ENCODE measurements at places on chromosomes 2 and 18. TPM values are rescaled to one million over a fixed set of nuclear protein-coding genes. Genes with fewer than 3 reads are reported as not detected.

Gene WNT6
- polyA plus RNA-seq = 0.24 TPM

Gene ALLC
- polyA plus RNA-seq = not detected

Gene ERFE
- 0.94 TPM for polyA plus RNA-seq

Gene DCC
- polyA plus RNA-seq = 0.58 TPM

Gene REG3G
- 5.0 TPM for polyA plus RNA-seq

Gene TRPM8
- polyA plus RNA-seq = 0.15 TPM

Gene DYNAP
- 0.37 TPM for polyA plus RNA-seq

Gene NPAS2
- 20.4 TPM for polyA plus RNA-seq

Gene CFC1
- polyA plus RNA-seq = 3.7 TPM

Gene UGT1A9
- not detected for polyA plus RNA-seq

Gene C2orf80
- 0.84 TPM for polyA plus RNA-seq

Gene DSG1
- 0.19 TPM for polyA plus RNA-seq

Gene B3GNT7
- polyA plus RNA-seq = 43.5 TPM

Gene MERTK
- 8.7 TPM for polyA plus RNA-seq

Gene SAG
- polyA plus RNA-seq = 0.36 TPM

Gene FOXI3
- polyA plus RNA-seq = not detected

GRCh38 chr2:170354855-170355780 is 177.2 kb downstream of the MYO3B start:
- no peak overlapping the region for H3K27ac ChIP-seq
- H3K4me3 ChIP-seq = no peak overlapping the region
- no peaks in the 10 kb centered on the region for H3K36me3 ChIP-seq

DNA sequence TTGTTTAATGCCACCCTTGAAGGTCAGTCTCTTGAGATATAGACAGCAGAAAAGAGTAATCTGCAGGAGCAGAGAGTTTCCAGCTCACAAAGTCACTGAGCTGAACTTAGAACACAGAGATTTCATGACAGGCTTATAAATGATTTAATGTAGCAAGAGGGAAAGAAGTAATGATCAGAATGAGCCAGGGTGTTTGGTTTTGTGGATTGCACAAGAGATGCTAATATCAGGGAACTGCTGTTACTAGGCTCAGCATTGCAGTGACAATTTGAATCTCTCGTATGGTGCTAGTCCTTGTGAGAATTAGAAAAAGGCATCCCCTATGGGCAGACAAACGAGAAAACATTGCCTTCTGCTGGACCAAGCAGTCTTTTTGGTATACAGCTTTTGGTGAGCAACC is 61.7 kb upstream of the ITGB6 start:
- no peaks in the 10 kb centered on the region for H3K36me3 ChIP-seq
- no peak for DNase-seq

DNA sequence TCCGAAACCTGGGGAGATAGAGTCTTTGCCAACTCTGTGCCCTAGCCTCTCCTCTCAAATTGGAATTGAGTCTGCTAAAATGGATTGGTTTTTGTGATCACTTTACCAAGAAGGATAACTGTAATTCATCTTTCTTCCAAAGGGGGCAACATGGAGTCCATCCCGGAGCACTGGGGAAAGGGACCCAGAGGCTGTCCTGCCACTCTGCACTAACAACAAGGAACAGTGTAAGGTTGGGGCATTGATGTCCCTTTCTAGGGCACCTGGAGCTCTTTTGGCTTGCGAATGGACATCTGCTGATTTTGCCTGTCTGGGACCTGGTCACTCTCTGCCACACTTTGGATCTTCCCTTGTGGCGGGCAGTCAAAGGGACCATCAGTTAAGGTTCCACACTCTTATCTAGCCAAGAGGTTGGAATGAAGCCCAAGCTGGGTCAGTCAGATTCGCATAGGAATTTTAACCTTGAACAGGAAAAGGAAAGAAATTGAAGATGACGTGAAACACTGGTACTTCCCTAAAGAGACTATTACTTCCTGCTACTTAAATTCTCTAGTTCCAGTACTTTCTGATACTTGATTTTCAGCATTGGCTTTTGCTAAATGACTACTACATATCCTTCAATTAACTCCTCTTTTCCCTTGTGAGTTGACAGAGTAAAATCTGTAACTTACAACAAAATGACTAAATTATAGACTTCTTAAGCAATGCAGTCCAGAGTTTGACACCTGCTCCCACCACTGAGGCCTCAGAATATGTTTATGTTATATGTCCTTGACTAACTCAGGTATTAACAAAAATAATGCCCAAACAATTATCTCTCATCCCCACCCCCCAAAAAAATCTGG is 64.7 kb upstream of the KLF7 start:
- no peaks in the 10 kb centered on the region for H3K4me1 ChIP-seq
- no peak overlapping the region for H3K4me3 ChIP-seq
- no peaks in the 10 kb centered on the region for H3K36me3 ChIP-seq
- peaks cover 8% of the 10 kb centered on the region for H3K27me3 ChIP-seq

- H3K36me3 ChIP-seq = no peaks in the 10 kb centered on the region
- no peak overlapping the region for H3K4me3 ChIP-seq
- H3K4me1 ChIP-seq = no peaks in the 10 kb centered on the region
- no peak overlapping the region for H3K27ac ChIP-seq
- no peaks in the 10 kb centered on the region for H3K27me3 ChIP-seq
- no peak for DNase-seq
These were observed 203.1 kb downstream of the NCKAP5 start for GRCh38 chr2:133365117-133365516.

DNA sequence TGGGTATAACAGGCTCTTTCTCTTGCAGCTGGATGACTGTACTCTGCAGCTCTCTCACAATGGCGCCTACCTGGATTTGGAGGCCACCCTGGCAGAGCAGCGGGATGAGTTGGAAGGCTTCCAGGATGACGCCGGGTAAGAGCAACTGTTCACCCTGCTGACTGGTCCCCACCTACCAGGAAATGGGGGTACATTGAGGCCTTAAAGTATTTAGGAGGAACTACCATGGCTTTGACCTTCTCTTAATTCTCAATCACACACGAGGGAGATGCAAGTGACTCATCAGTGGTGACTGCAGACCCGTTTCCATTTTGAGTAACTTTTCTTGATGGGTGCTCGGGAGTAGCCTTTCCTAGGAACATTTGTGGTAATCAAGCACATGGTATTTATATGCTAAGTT is 58.0 kb downstream of the FHOD3 start:
- peaks cover 4% of the 10 kb centered on the region for H3K27me3 ChIP-seq
- peaks cover under 1% of the 10 kb centered on the region for H3K4me1 ChIP-seq
- DNase-seq = no peak
- no peaks in the 10 kb centered on the region for H3K36me3 ChIP-seq
- H3K27ac ChIP-seq = no peak overlapping the region

DNA sequence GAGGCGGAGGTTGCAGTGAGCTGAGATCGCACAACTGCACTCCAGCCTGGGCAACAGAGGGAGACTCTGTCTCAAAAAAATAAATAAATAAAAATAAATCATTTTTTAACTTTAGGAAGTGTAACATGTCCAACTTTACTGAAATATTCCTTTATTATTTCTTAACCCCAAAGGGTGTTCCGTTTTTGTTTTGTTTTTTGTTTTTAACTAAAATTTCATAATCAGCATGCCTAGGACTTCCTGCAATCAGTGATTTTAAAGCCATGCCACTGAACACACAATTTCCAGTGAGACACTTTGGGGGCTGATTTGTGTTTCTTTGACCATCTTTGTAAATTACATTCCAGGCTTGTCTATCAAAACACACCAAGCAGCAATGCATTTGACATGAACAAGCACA is 7.1 kb downstream of the CATIP start:
- H3K36me3 ChIP-seq = no peaks in the 10 kb centered on the region
- H3K27me3 ChIP-seq = no peaks in the 10 kb centered on the region
- no peak overlapping the region for H3K27ac ChIP-seq
- DNase-seq = no peak
- H3K4me3 ChIP-seq = no peak overlapping the region
- peaks cover 7% of the 10 kb centered on the region for H3K4me1 ChIP-seq

DNA sequence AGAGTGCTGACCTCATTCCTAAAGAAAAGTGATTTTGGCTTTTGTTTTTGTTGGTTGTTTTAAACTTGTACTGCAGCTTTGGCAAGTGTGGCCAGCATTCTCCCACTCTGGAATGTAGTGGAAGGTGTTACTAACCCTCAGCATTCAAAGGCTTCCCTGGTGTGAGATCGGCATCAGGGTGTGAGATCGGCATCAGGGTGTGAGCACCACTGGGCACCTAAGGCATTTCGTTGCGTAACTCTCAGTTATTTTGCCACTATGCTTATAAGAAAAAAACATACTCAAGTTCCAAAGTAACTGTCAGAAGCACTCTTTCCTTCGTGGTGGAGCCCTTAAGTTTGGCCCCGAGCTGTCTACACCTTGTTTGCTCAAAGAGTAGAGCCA is 1.7 kb downstream of the CYBRD1 start:
- H3K4me3 ChIP-seq = peak overlapping the region; percentile 69
- no peak for DNase-seq
- peaks cover 14% of the 10 kb centered on the region for H3K4me1 ChIP-seq
- peaks cover 55% of the 10 kb centered on the region for H3K27me3 ChIP-seq
- H3K27ac ChIP-seq = peak overlapping the region; percentile 56

DNA sequence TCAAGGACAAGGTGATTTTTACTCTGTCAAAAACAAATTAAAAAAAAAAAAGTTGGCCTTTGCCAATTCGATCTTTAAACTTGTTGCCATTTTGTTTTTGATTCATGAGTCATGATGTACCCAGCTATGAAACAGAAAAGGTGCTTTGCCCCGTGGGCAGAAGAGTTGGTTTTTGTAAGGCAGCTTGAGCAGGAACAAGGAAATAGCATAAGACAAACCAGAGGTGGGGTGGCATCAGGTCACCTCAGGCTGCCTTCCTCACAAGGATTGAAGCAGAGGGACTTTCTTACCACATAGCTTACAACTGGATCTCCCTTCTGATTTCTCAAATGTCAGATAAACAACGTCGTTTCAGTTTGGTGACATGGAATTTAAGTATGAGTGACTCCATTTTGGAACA is 123.8 kb downstream of the ARL4C start:
- no peaks in the 10 kb centered on the region for H3K36me3 ChIP-seq
- H3K27me3 ChIP-seq = peaks cover 6% of the 10 kb centered on the region
- no peak overlapping the region for H3K4me3 ChIP-seq
- no peak overlapping the region for H3K27ac ChIP-seq

- no peaks in the 10 kb centered on the region for H3K36me3 ChIP-seq
- H3K4me3 ChIP-seq = no peak overlapping the region
- no peak overlapping the region for H3K27ac ChIP-seq
- no peaks in the 10 kb centered on the region for H3K4me1 ChIP-seq
These were observed 95.3 kb downstream of the CDH7 start for GRCh38 chr18:65846107-65846506.

GRCh38 chr2:189633392-189633811 is 27.9 kb upstream of the ASNSD1 start:
- no peak for DNase-seq
- peaks cover 6% of the 10 kb centered on the region for H3K4me1 ChIP-seq
- no peak overlapping the region for H3K27ac ChIP-seq
- H3K36me3 ChIP-seq = no peaks in the 10 kb centered on the region

GRCh38 chr2:16495509-16496208 is 170.0 kb downstream of the CYRIA start:
- no peaks in the 10 kb centered on the region for H3K4me1 ChIP-seq
- DNase-seq = no peak

DNA sequence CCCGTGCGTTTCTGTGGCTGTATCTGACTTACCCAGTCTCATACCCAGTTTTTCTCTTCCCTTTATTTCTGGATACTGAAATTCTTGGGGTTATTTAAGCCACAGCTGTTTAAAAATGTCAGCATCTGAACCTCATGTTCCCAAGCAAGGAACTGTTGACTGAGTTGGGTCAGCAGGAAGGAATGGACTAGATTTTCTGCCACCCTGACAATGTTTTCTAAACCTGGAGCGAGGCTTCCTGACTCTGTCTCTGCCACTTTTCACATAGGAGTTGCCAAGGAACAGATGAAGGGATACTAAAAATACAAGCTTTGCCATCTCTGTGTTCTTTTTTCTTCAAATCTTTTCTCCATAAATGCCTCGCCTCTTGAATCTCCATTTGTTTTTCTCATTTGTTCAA is 29.0 kb upstream of the SCYGR1 start:
- no peaks in the 10 kb centered on the region for H3K27me3 ChIP-seq
- H3K4me1 ChIP-seq = peaks cover 7% of the 10 kb centered on the region
- no peak overlapping the region for H3K4me3 ChIP-seq
- no peak for DNase-seq
- no peaks in the 10 kb centered on the region for H3K36me3 ChIP-seq
- no peak overlapping the region for H3K27ac ChIP-seq

DNA sequence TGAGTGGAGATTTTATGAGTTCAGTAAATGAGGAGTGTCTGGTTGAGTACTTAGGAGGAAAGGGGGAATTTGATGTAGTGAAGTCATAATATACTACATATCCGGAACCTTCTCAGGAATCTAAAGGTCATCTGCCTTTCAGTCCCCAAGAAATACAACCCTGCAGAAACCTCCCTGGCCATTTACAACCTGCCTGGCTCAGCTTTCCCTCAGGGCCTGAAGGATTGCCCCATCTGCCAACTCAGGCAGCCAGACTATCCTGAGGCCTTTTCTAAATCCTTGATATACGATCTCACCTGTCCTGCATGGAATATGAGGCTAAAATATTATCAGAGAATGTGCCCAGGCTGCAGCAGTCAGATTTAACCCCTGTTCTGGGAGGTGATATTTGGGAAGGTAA is 165.4 kb upstream of the SPOPL start:
- H3K27me3 ChIP-seq = no peaks in the 10 kb centered on the region
- H3K4me3 ChIP-seq = no peak overlapping the region
- no peak overlapping the region for H3K27ac ChIP-seq
- no peaks in the 10 kb centered on the region for H3K4me1 ChIP-seq
- DNase-seq = no peak

DNA sequence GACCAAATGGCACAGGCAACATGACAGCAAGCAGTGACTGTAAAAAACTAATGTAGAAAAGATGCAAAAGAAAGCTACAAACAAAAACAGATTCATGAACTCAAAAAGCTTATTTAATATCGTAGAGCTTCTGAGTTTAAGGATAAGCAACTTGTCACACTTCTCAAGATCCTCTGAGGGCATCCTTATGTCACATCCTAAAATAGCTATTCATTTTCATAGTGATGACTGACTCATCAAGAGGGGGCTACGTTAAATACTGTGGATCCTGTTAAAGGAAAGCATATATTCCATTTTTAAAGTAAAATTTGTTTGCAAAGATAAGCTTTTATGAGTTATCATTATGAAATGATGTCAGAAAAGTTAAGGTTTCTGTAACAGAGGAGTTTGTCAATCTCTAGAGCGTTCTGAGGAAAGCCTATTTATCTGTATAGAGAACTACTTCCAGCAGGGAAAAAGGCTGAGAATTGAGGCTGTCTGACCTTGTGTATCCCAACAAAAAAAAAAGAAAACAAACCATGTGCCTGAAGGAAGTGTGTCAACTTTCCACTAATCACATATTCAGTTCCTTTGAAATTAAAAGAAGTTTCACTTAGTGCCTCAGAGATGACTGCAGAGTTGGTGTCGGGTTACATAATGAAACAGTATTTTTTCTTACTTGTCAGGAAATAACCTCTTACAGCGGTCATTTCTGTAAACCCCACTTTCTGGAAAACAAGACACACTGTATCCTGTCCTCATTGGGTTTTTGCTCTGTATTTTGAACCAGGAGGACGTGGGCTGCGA is 115.5 kb downstream of the ESCO1 start:
- no peak overlapping the region for H3K4me3 ChIP-seq
- H3K27ac ChIP-seq = no peak overlapping the region
- H3K4me1 ChIP-seq = no peaks in the 10 kb centered on the region
- DNase-seq = no peak
- no peaks in the 10 kb centered on the region for H3K27me3 ChIP-seq
